ENCODE measurements at places on chromosomes 3 and 15.

DNA sequence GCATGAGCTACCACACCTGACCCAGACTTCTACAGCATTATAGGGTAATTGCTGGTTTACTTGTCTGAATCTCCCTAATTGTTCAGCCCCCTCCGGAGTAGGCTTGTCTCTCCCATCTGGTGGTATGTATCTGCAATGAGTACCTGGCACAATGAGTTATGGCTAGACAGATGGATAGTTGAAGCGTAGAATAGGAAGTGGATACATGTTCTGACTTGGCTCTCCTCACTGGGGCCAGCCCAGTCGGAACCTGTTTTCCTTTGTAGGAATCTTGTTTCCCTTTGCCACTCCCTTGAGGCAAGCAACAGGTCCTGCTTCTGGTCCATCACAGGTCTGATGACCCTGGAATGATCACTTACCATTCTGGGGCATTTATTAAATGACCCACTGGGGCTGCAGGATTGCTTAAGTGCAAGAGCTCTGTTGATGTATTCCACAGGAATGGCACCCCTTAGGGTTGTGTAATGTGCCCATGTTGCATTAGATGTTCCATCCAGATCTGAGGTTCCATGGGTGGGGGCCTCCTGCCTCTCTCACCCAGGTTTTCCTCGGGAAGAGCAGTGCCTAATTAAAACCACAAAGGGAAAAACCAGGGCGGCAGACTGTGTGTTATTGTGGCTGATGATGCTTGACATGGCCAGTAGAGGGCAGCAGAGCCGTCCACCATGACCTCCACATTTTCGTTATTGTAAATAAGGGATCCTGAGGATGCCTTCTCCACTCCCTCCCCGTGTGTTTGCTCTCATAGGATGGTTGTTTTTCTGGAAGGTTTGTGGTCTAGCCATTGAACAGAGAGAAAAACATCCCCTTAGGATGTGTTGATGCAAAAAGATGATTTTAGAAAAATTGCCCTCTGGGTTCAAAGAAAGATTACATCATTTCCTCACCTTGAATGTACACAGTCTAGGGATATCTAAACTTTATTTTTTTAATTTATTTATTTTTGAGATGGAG, 58.0 kb downstream of the CMTM8 start:
- DNase-seq = peak; percentile 73

GRCh38 chr3:111803123-111803593, 55.9 kb upstream of the PHLDB2 start:
- peak; percentile 49 for DNase-seq

DNA sequence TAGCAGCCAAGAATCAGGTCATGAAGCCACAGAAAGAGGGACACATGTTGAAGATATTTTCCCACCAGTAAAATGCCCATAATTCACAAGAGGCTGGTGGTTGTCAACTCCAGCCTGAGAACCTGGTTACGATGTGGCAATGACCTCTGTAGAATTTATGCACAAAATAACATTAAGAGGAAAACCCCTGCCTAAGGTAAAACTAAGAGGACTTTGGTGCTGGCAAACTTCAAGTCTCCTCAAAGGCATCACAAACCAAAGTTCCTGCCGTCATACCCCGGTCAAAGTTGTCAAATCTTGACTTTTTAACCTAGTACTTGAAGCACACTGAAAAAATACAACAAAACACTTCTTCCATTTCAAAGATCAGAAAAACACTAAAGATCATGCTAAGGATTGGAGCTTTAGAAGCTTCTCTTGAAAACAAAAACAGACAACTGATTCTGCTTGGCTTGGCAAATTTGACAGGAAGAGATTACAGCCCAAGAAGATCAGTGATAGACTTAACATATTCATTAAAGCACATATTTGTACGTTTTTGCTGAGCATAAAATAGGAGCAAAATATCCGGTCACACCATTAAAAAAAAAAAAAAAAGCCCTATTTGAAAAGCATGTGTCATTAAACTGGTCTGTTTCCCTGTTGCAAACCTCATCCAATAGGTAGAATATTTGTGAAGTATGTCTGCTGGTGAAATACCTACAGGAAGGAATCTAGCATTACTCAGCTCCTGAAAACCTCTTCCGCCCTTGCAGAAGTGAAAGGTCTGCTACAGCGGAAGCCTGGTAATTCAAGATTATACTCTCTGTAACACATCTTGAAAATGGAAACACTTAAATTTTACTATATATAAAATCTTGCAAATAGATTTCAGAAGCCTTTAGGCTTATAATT, 22.8 kb downstream of the EIF4E3 start:
- DNase-seq = no peak

DNA sequence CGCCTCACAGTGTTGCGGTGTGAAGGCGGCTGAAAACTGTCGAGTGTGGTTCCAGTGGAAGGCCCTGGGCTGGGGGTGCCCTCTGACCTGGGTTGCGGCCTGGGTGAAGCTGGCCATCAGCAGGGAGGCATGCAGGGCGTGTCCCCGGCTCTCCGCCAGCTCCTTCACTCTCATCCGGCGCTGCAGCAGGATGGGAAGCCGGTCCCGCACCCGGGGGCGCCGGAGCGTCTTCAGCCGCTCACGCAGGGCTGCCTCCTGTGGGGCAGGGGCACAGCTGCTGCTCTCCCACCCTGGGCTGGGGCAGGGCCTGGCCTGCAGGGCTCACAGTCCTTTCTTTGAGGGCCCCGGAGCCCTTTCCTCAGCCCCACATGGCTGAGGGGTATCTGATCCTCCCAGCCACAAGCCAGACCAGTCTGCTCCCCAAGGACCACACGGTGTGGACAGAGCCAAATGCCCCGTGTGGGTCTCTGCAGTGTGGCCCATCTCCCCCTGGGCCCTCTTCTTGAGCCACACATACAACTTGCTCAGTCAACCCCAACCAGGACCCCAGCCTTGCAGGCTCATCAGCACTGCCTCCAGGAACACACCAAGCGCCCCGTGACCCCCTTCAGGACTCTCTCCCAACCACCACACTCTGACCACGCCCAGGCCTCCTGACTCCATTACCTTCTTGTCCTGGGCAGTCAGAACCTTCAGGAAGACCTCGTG, 26.8 kb downstream of the SPTBN5 start:
- no peak for DNase-seq

DNA sequence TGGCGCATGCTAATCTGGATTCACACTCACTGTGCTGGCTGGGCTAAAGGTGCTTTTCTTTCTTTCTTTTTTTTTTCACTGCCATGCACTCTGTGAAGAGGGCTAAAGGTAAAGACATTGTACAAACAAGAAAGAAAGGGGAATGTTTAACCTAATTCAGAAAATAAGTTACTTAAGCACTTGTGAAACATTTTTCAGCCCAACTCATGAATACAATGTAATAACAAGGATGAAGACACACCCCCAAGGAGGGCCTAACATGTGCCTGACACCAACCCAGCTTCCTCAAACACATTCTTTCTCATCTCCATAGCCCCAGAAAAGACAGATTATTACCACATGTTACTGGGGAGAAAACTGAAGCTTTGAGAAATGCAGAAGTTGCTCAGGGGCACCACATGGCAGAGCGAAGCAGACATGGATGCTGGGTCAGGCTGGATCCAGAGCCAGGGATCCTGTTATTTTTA, 5.7 kb downstream of the STIMATE start:
- DNase-seq = no peak

GRCh38 chr3:146536681-146537080, 7.7 kb downstream of the PLSCR1 start:
- DNase-seq = no peak

Measured in RKO (cell line).